ELR (cell line): ENCODE measurements at places on chromosomes 2 and 18.

DNA sequence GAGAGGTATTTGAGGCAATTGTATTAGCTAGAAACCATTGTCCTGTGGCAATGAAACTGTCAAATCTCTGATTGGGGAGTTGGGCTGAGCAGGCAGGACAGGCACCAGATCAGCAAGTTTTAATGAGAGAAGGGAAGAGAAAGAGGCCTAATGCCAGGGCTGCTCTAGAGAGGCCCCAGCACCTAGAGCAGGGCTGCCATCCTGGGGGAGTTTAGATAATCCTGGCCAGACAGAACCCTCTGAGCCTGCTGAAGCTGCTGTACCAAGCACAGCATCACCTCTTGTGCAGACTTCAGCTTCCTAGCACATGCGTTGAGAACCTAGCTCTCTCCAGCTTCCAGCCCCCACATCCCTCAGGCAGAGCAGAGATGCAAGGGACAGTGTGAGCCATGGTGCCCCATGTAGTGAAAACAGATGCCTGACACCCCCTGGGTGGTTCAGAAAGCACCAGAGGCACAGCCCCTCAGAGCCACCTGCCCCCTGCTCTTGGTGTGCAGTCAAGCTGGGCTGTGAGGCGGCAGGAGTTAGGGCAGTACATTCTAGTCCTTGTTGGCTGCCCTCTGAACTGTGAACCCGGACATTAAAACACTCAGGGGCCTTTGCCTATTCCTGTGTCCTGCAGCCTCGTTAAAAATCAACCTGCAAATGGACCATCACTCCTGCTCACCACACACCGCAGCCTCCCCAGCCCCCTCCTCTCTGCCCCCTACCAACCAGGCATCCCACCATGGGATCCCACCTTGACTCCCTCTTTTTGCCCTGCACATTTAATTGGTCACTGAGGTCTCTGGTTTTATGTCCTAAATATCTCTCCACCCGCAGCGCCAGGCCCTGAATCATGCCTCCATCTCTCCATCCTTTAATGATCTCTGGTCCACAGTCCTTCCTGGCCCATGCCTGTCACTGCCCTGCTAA is 52.7 kb downstream of the ADD2 start:
- no peak for DNase-seq

GRCh38 chr2:98474979-98475632 is 30.4 kb downstream of the INPP4A start:
- no peak for DNase-seq

DNA sequence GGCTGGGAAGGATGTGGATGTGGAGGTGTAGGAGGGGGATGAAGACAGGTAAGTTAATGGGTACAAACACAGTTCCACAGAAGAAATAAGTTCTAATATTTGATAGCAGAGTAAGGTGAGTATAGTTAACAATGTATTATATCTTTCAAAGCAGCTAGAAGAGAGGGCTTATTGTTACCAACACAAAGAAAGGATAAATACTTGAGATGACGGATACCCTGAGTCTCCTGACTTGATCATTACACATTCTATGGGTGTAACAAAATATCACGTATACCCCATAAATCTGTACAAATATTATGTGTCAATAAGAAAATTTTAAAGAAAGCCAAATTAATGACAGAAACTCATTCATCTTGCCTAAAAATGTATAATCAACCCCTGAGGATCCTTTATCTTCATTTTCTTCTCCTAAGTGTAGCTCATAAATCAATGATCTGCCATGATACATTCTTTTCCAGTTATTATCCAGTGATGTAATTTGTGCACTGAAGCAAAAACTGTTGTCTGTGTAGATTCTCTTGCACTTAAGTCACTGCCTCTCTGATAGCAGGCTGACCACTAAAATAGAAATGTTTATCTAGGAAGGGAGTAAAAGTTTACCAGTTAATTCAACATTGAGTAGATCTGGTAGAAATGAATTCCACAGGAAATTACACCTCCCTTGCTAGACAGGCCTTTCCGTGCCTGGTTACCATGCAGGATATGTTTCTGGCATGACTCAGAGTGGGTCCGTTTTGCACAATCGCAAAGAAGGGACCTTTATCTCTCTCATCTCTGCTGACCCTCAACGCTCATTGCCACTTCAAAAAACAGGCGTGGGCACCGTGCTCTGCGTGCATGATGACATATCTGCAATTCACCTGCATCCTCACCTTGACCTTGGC is 249.7 kb upstream of the NCKAP5 start:
- peak; percentile 99 for DNase-seq

- no peak for DNase-seq
Observed at GRCh38 chr2:11572996-11573395, 39.2 kb downstream of the GREB1 start.

- DNase-seq, result no peak
Observed at GRCh38 chr2:88580088-88580487, 47.2 kb downstream of the EIF2AK3 start.

DNA sequence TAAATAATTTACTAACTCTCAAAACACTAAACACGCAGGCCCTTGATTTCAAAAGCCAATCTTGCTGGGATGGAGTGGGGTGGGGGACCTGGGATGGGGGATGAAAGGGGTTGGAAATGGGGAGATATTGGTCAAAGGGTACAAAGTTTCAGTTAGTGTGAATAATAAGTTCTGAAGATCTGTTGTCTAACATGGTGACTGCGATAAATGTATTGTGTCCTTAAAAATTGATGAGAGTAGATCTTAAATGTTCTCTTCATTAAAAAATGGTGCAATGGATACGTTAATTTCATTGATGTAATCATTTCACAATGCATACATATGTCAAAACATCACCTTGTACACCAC is 505 bp upstream of the ACYP2 start:
- DNase-seq, result no peak

DNA sequence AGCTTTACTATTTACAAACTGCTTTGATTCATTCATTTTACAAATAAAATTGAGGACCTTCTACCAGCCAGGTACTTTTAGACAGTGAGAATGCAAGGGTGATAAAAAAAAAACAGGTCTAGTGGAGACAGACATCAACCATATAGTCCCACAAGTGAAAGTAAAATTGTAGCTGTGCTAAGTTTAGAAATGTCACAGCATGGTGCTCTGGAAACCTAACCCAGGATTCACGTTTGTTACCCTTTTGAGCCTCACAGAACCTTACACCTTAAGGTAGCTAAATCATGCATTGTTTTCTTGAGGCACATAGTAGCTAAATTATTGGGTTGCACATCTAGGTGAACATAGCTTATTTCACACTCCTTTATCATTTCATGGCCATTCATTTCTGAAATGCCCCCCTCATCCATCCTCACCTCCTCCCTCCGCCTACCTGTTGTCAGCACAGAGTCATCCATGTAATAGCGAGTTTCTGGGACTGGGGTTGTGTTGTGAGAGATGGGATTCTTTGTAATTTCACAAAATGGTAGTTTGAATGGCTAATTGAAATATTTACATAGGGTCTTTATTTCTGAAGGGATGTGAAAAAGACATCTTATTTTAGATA is 7.1 kb downstream of the MTA3 start:
- no peak for DNase-seq

GRCh38 chr2:102321941-102322719 is 10.8 kb downstream of the IL1RL1 start:
- DNase-seq, result no peak

- DNase-seq, result no peak
Observed at GRCh38 chr2:116820986-116821385, 993.5 kb upstream of the DDX18 start.

DNA sequence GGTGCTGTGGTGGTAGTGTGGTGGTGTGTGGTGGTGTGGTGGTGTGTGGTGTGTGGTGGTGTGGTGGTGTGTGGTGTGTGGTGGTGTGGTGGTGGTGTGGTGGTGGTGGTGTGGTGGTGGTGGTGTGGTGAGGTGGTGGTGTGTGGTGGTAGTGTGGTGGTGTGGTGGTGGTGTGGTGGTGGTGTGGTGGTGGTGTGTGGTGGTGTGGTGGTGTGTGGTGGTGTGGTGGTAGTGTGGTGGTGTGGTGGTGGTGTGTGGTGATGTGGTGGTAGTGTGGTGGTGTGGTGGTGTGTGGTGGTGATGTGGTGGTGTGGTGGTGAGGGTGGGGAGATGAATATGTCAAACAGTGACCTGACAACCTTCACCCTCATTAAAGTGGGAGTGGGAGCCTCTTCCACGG is 55.6 kb upstream of the DLGAP1 start:
- DNase-seq, result no peak

DNA sequence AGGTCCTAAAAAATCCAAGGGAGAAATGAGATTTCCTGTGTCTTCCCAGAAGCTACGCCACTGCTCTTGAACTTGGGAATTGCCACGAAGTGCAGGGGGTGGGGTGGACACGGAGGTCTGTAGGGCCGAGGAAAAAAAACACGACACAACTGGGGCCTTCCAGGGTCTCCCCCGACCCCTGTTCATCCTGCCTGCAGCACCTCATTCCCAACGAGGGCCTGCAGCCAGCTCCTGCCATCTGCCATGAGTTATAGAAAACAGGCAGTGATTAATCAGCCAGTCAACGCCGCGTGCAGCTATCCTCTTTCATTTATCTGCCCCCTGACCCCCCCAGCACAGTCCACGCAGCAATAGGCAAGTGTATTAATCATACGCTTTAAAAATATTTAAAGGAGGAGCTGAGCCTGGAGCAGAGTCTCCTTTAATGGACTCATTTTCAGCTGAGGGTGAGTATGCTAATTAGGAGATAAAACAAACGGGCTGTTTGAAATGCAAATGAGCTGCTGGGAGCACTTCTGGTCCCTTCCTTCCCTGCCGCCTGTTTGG is 209.9 kb downstream of the TFCP2L1 start:
- DNase-seq, result peak; percentile 99

- DNase-seq, result no peak
Observed at GRCh38 chr2:231877533-231878456, 48.4 kb downstream of the NPPC start.

- DNase-seq, result peak; percentile 36
Observed at GRCh38 chr18:59416818-59417217, 57.8 kb upstream of the LMAN1 start.

- no peak for DNase-seq
Observed at GRCh38 chr2:167980439-167980838, 267.0 kb downstream of the STK39 start.

- DNase-seq, result no peak
Observed at GRCh38 chr18:67893916-67894315, 377.4 kb upstream of the DSEL start.

- DNase-seq, result no peak
Observed at GRCh38 chr2:2191110-2191707, 139.9 kb downstream of the MYT1L start.

- peak; percentile 95 for DNase-seq
Observed at GRCh38 chr18:34659579-34660517, 50.2 kb upstream of the DTNA start.

DNA sequence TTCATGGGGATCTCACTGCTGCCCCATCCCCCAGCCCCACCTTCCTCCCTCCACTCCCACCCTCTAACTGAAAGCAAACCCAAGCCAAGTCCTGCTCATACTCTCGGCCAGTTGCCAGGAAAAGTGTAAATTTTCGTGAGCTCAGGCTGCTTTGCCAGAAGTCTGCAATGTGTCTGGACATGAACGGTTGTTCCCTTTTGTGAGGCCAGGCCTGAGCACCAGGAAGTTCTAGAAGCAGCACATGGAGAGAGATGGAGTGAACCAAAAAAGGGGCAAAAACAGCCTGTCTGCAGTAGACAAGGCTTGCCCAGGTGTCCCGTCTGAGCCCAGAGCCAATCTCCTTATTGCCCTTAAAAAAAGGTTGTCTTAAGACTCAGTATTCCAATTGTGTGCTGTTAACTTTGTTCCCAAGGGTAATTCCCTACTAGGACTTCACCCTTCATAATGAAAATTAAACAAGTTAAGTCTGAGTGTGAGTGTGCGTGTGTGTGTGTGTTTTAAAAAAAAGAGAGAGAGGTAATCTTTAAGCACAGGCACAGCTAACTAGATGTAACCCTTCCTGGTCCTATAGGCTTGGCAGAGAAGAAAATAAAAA is 247.1 kb downstream of the BCL11A start:
- DNase-seq, result no peak

DNA sequence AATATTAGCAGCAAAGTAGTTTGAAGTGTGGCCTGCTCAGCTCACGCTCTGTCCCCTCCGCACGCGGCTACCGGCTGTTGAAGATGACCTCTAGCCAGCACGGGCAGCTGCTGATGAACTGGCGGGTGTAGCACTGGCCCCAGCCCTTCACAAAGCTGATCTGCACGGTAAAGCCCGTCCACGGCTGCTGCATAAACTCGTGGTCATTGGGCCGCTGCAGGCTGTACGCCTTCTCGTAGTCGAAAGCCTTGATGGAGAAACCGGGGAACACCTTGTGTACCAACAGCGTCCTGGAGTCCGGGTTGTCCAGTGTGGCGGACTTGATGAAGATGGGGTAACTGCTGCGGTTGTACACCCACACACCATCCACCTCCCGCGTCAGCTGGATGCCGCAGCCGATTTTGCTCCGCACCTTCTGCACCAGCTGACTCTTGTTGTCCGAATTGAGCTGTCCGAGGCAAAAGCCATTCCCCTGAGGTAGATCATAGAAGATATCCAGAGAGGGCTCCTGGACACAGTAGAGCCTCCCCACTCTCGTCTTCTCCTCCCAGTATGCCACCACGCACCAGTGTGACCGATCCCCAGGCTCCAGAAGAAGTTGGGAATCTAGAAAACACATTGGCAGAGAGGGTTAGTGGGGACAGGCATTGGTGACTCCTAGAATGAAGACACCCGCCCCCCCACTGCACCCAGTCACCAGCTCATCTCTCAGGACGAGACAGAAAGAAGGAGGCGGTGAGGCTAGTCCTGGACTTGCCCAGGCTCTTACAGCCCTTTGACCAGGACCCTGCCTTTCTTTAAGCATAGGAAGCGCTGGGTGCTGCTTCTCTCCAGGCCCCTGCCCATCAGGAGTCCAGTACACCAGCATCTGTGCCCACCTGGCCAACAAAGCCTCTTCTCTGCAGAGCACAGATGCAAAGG is 29.2 kb downstream of the SMAD7 start:
- no peak for DNase-seq

- no peak for DNase-seq
Observed at GRCh38 chr2:65357095-65357958, 75.1 kb downstream of the SPRED2 start.

DNA sequence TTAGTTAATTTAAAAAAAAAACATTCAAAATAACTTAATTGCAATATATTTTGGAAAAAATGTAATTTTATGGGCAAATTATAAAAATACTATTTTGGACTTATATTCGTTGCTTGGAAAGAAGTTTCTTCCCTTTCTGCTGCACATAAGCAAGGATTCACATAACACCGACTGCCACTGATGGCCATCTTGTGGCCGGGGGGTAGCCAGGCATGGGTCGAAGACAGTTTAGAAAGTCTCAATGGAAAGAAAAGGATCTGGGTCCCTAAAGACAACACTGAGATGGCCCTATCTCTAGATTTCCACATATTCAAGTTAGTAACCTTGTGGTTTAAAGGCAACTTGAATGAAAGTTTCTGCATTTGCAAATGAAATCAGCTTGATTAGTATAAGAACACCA is 318.6 kb downstream of the AKAIN1 start:
- DNase-seq, result no peak

DNA sequence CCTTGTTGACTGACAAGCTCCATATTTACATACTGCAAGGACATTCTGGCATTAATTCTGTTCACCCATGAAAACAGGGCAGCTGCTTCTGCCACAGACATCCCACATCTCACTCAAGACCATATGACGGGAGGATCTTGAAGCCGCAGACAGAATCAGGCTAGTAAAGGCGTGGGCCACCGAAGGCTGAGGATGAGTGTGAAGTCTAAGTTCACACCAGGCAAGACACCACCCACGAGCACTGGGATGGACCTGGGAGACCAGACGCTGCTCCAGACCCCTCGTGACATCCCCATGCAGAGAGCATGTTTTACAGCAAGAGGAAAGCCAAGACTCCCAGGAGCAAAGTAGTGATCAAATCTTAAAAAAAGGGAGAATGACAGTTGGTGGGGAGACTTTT is 3.2 kb downstream of the FHL2 start:
- no peak for DNase-seq
